ENCODE measurements at places on chromosomes 7 and 10.

GRCh38 chr10:70479626-70480238 is 1.2 kb downstream of the PALD1 start:
- DNase-seq = no peak

DNA sequence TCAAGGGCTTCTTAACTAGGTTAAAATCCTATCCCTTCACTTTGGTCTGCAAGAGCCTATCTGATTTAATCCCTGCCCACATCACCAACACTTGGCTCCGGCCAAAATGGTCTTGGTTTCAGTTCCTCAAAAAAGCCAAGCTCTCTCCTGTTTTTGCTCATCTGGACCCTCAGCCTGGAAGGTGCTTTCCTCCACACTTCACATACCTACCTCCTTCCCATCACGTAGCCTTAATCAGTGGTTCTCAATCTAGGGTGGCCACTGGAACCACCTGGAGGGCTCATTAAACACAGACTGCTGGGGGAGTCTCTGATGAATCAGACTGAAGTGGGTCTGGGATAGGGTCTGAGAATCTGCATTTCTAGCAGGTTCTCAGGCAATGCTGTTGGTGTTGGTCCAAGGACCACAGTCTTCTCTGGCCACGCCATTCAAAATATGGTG is 227.0 kb upstream of the AOAH start:
- DNase-seq = no peak

- no peak for DNase-seq
These were observed 149.9 kb downstream of the NEURL1 start for GRCh38 chr10:103643381-103643780.

GRCh38 chr10:95457319-95457886 is 103.8 kb downstream of the SORBS1 start:
- peak; percentile 73 for DNase-seq

DNA sequence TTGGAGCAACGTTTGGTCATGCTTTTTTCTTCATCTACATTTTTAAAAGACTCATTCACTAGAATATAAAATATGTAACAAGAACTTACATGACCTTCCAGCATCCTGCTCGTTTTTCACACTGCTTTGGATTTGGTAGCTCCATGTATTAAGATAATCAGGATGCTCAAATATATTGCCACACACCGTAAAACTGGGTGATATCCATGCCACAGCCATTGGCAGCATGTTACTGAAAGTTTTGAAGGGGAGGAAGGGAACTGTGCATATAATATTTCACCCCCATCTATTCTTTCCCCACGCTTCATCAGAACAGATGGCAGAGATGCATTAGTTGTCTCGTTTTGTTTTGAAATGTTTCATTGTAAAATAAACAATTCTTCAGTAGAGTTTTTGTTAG is 158.2 kb downstream of the RNLS start:
- no peak for DNase-seq

GRCh38 chr7:29231671-29232232 is 37.2 kb downstream of the CHN2 start:
- no peak for DNase-seq

GRCh38 chr10:110209454-110209925 is 2.1 kb downstream of the MXI1 start:
- DNase-seq = peak; percentile 72
